ENCODE measurements at places on chromosomes 11 and 22. TPM values are rescaled to one million over a fixed set of nuclear protein-coding genes. Genes with fewer than 3 reads are reported as not detected.

Gene OR5B21
- not detected for total RNA-seq

Gene TCN2
- total RNA-seq, result 3.1 TPM

Gene UPK2
- total RNA-seq, result not detected

Gene PRG2
- total RNA-seq, result 0.09 TPM

Gene MICALL1
- total RNA-seq, result 23.2 TPM

Gene KCNJ11
- total RNA-seq, result not detected

Gene DEPDC7
- total RNA-seq, result 8.9 TPM

Gene ARHGAP8
- not detected for total RNA-seq

Gene SOX10
- not detected for total RNA-seq

Gene TAGLN
- 4,352 TPM for total RNA-seq

Gene FLRT1
- 0.09 TPM for total RNA-seq

Gene CDC45
- 1.2 TPM for total RNA-seq

Data from smooth muscle cell of the umbilical artery (primary cell).